ENCODE measurements at places on chromosomes 2 and 18.

DNA sequence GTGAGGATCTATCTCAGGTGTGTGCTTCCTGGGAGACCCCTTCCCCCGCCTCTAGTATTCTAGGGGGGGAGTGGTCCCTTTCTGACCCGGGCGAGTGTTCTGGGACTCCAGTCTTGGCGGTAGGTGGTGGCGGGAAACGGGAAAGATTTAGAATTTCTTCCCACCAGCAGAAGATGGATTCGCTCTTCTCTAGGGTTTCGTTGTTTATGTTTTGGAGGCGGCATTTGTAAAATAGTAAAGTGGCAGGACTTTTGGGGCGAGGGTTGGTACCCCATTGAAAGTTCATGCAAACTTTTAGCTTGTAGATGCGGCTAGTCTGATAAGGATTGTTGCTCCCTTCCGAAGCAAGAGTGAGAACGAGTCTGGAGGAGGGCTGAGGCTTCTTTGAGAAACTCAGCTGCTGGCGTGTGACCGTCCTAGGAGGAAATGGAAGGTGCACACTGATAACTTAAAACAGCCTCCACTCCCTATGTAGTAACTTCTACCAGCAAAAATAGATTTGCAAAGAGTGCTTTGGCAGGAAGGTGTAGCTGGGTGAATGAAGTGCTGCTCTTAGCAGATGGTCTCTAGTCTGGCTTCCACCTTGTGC lies 412 bp downstream of the GPD2 start:
- no peak for DNase-seq

DNA sequence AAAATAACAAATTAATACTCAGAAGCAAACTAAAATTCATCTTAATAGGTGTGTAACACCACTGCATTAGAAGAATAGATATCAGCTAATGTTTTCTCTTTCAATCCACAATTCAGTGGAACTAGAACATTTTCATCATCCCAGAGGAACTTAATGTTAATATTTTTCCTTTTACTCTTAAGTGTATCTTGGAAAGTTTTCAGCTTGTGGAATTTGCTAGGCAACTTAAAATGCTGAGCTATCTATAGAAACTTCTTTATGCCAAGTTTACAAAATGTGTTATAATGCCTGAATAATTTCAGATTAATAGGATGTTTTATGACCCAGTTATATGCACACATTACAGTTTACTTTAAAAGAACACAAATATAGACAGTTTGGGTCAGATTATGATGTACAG lies 86.6 kb upstream of the FAM237A start:
- no peak for DNase-seq

- DNase-seq = peak; percentile 49
Observed at GRCh38 chr2:127771756-127772155, 39.2 kb downstream of the WDR33 start.

- no peak for DNase-seq
Observed at GRCh38 chr2:189763908-189764661, 1.5 kb upstream of the OSGEPL1 start.

DNA sequence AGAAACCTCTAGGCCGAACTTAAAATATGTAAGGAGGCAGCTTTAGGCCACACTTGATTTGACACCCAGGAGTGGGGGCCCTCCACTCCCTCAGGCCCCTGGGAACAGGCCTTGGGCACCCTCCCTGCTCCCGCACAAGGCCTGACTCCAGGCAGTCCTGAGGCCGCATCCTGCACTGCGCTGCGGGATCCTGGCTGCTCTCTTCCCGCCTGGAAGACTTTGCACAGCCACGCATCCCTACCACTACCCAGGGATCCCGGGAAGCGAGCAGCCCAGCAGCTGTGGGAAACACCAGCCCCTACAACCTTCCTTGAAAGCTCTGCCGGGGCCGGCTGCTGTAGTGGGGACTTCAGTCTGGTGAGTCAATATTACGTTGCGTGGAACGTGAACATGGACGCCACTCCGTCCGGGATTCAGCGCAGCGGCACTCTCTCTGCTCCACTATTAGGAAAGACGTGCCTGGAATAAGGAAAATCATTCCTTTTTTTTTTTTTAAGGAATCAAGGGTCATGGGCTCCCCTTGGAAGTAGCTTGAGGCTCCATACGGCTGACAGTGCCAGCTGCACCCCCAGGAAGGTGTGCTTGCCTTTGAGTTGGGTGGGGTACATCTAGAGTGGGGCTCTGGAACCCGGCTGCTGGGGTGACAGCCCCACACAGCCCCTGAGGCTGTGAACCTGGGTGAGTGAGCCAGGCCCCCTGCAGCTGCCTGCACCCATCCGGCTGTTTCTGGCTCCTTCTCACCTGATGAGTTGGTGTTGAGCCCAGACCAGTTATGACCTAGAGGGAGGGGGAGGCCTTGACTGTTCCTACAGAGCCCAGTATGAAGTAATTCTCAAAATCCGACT lies 119.2 kb upstream of the TMEM18 start:
- DNase-seq = no peak

- DNase-seq = no peak
Observed at GRCh38 chr2:239188536-239188935, 212.3 kb downstream of the HDAC4 start.

DNA sequence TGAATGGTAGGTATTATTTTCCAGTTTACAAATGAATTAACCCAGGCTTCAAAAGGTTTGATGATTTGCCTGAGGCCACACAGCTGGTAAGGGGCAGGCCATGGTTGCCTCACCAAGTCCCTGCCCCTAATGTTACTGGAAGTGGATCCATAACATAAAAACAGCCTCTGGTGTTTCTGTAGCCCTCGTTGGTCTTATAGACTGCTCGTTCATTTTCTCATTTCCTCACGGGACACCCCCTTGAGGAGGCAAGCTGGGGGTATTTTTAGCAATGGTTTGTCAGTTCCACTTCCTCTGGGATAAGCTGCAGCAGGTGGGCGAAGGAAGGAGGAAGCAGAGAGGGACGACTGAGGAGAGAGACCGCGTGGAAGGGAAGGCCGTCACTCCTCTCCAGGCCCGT lies 32.9 kb upstream of the NDUFV2 start:
- DNase-seq = no peak

All from AG09309 (cell line).